K562 (cell line): ENCODE measurements at places on chromosomes 2 and 18.
A peak's percentile ranks its signal among the peaks of the same experiment; 100 is the strongest.

GRCh38 chr18:74622072-74622471 lies 24.4 kb downstream of the ZNF407 start:
- no peak for DNase-seq

- DNase-seq: peak; percentile 88
Measured at GRCh38 chr2:68251187-68251854, 1.0 kb downstream of the PPP3R1 start.

DNA sequence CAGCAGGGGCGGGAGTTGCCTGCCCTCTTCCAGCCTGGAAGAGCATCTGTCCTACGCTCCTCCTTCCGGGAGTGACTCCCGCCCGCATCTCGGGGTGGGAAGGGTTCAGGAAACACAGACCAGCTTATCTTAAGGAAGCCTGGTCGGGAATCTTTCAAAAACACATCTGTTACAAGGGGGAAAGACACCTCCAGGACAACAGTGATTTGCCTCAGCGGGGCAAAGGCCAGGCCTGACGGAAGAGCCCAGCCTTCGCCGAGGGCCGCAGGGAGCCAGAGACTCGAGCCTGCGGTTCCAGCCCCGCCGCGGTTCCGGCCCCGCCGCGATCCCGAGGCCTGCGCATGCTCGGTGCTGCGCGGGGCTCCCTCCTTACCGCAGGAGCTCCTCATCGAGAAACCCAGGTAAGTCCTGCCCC lies 38.1 kb upstream of the TGIF1 start:
- no peak for DNase-seq

DNA sequence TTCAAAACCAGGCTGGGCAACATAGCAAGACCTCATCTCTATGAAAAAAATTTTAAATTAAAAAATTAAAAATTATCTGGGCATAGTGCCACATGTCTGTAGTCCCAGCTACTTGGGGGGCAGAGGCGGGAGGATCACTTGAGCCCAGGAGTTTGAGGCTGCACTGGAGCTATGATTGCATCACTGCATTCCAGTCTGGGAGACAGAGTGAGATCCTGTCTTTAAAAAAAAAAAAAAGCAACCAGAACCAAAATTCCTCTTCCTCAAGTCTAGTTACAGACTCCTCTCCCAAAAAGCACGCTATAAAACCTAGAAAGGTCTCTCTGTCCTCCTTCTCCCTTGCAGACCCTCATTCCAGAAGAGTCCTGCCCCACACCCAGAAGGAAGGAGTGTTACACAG lies 23.9 kb downstream of the TNFAIP6 start:
- DNase-seq: no peak

GRCh38 chr2:235005603-235006259 lies 53.9 kb downstream of the SH3BP4 start:
- peak; percentile 9 for DNase-seq

DNA sequence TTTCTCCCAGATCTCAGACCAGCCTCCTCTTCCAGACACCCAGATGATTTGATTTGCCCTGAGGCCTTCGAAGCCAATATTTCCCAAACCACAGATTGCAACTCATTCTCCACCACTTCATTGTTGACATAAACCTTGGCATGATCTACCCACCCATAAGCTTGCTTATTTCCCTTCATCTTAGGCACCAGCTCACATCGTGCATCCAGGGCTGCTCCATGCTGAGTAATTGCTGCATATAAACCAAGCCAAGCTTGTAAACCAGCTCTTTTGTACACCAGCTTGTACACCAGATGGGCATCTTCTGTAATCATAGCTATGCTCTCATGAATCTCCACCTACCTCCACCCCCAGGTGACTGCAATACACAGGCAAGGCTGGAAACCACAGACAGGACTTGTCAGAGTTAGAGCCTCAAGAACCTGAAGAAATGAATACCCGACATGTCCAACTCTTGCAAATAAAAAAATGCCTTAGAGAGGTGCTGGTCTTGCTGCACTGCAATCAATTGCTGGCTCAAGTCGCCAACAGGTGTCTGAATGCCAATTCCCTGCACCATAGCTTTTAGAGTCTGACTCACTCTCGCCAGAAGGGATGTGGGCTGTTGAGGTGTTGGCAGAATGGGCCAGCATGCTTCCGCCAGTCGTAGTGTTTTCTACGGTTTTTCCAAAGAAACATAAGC lies 31.5 kb downstream of the TRABD2A start:
- DNase-seq: no peak

DNA sequence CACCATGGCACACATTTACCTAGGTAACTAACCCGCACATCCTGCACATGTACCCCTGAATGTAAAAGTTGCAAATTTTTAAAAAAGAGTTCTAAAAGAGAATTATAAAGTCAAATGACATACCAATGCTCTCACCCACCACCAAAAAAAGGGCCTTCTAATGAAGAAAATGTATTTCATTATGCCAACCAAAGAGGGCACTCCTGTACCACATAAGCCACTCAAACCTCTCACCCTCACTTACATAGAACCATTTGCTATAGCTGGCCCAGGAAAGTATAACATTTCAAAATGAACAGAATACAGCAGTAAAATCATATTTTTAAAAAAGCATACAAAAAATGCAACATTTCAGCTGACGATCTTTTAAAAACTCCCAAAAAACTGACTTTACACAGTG lies 241.5 kb upstream of the PKDCC start:
- no peak for DNase-seq

DNA sequence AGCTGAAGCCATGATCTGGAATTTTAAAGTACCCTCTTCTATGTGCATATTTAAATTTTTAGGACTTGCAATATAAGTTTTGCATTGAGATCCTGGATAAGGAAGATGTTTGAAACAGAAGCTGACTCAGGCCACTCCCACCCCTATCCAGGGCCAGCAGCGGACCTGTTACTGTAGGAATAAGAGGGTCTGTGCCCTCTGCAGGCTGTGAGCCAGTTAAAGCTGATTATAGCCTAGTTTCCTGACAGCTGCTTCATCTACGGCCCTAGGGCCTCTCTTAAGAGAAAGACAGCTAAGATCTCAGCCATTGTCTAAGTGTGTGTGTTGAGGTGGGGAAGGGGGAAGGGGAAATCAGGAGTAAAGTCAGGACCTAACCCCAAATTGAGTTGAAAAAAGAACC lies 234.0 kb downstream of the HAUS1 start:
- no peak for DNase-seq

- DNase-seq: no peak
Measured at GRCh38 chr2:119179991-119180390, 21.4 kb upstream of the C1QL2 start.

DNA sequence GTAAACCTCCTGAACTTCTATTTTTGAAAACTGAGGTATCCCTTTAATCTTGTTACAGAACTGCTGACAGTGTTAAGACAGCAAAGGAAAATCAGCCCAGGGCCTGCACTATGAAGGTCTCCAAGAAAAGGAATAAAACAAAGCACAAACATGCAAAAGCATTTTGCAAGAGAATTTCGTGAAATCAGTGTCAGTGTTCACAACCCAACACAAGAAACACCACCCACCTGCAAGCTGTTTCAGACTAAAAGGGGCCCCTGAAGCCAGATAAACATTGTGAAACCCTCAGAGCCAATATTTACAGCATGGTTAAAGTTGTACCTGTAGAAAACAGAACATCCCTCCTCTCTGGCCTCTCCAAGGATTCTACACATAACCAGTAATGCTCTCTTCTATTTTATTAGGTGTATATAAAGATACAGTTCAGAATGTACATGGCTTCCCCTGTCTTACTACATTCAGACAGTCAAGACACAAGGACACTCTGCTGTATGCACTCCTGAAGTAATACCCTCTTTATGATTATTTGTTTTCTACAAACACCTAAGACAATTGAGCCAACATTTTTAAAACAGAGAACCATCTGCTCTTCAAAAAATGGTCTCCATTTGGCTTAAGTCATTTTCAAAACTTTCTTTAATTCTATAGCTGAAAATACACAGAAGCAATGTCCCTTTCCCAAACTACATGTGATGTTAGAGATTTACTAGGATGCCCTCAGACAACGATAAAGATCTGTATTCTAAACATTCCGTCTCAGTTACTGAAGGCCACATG lies 149.5 kb upstream of the ZFP36L2 start:
- no peak for DNase-seq

DNA sequence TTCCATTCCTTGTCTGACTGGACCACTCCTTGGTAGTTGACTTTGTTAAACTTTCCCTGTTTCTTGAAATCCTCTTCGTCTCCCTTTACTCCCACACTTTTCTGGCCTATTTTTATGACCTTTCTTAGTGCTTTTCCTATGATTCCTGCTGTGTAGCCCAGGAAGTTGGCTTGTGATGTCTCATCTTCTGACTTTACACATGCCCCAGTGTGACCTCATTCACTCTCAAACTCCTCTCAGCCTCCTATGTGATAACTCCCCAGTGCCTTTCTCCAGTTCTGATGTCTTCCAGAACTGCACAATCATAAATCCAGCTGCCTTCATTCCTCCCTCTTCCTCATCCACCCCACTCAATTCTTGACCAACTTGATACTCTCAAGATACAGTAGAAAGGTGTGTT lies 407.6 kb downstream of the TGIF1 start:
- no peak for DNase-seq

- no peak for DNase-seq
Measured at GRCh38 chr2:10661846-10662245, 27.9 kb downstream of the NOL10 start.

- DNase-seq: peak; percentile 93
Measured at GRCh38 chr2:96960153-96960961, 26.0 kb downstream of the FAM178B start.

DNA sequence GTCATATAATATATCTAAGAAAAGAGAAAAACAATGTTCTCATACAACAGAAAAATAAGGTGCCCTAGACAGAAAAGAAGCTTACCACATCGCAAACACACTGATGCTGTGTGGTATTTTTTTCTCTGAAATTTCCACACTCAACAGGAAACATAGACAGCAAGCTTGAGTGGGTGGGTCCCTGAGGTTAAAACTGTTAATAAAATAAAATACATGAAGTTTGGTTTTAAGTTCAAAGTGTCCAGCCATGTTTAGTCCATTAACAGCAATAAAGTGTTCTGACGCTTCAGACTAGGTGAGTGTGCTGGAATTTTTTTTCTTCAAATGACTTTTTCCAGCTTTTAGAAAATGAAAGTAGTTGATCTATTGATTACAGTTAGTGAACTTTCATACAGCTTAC lies 83.3 kb upstream of the EPB41L5 start:
- no peak for DNase-seq

DNA sequence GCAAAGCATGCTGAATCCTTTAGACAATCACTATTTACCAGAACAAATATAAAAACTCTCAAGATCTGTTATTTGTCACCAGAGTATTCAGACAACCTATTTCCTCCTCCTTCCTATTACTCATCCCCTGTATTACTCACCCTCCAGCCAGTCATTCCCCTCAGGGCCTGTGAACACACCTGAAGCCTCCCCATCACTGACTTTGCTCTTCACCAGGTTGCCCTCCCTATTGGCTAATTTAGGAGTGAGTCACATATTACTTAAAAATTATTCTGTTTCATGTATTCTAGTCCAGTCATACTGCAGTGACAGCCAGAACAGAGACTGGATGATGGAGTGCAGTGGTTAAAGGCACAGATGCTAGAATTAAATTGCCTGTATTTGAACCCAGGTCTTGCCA lies 3.7 kb upstream of the ATG16L1 start:
- DNase-seq: no peak
